ENCODE measurements at places on chromosomes 7 and 10.

- DNase-seq = no peak
Observed at GRCh38 chr10:14535457-14536130, 204.9 kb upstream of the FRMD4A start.

DNA sequence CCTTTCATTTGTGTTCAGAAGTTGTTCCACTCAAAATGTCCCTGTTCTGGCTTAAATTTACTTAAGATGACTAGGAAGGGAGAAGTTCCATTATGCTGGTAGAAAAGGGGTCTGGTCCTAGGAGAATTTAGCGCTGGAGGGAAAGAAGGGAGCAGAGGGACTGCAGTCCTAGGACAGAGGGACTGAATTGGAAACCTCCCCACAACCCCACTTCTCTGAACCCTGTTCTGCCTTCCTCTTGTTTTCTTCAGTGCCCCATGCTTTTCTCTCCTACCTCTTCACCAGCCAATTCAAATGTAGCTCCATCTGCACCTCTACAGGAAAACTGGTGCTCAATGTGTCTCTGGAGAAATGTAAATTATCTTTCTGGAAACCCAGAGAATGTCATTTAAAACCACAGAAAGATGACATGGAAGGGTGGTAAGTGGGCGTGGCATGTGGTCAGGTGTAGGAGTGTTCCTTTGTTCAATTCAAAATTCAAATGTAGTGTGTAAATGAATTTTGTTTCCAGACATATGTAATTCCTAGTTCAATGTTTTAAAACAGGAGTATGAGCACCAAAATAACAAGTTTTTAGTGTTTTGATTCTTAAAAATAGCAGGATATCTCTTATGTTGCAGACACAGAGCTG lies 24.0 kb upstream of the RHOBTB1 start:
- DNase-seq = no peak

DNA sequence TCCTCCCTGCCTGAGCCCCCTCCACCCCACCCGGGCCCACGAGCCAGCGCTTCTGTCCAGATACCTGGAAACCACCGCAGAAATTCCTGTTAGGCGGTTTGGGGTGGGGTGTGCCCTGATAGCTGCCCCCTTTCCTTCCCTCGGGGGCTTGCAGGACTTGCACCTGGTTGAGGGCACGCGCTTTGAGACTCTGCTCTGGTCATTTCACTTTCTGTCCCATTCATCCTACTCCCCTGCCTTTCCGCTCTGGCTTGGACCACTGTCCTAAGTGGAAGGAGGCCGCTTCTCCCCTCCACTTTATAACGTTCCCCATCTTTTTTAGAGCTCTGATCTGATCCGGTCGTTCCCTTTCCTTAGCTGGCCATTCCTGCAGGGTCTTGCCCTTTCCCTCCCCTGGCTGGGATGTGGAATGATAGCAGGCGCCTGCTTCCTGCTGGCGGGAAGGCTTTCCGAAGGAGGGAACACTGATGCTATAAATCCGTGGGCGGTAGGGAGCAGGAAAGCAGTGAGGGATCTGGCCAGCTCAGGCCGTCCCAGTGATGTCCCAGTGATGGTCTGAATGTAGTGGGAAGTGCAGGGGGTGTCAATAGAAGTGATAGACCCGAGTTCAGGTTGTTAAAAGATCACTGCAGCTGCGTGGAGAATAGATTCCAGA lies 852 bp upstream of the PRKAR1B start:
- no peak for DNase-seq

- DNase-seq = no peak
Observed at GRCh38 chr7:157434701-157435100, 97.9 kb downstream of the DNAJB6 start.

- DNase-seq = no peak
Observed at GRCh38 chr7:129169171-129169671, 19.2 kb upstream of the SMO start.

DNA sequence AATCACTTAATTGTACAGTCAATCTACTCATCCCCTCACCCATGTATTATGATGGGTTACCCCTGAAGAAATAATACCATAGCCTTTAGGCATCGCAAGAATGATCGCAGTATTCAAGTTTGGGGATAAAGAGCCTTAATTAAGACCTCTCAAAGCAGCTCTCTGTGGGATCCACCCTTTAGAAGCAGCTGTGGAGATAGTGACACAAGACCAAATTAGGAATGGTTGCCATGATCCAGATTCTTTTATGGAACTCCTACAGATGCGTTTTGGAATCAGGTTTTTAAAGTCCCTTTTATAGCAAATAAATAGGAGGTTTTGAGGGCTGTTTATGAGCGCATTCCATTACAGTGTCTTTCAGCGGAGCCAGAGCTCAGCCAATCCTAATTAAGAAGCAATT lies 12.2 kb downstream of the TES start:
- DNase-seq = no peak

GRCh38 chr7:69813637-69814240 lies 215.5 kb downstream of the AUTS2 start:
- DNase-seq = no peak

- DNase-seq = no peak
Observed at GRCh38 chr7:152522571-152523067, 86.8 kb upstream of the KMT2C start.

- DNase-seq = no peak
Observed at GRCh38 chr7:131753620-131754222, 197.3 kb upstream of the PODXL start.

DNA sequence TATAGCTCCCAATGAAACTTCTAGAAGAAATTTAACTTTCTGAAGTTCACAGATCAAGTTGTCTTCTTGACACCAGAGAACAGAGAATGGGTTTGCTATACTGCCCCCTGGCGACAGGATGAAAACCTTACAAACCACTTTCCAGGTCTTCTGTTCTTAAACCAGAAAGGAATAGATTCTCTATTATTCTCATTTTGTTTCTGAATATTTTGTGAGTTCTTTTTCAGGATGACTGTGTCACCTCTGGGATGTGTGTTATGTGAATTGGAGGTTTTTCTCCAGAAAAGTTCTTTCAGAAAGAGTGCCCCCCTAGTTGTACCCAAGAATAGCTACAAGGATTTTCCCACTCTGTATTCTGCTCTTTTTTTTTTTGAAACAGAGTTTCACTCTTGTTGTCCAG lies 6.3 kb downstream of the IFT22 start:
- DNase-seq = no peak

GRCh38 chr7:78690174-78690573 lies 763.3 kb downstream of the MAGI2 start:
- no peak for DNase-seq

DNA sequence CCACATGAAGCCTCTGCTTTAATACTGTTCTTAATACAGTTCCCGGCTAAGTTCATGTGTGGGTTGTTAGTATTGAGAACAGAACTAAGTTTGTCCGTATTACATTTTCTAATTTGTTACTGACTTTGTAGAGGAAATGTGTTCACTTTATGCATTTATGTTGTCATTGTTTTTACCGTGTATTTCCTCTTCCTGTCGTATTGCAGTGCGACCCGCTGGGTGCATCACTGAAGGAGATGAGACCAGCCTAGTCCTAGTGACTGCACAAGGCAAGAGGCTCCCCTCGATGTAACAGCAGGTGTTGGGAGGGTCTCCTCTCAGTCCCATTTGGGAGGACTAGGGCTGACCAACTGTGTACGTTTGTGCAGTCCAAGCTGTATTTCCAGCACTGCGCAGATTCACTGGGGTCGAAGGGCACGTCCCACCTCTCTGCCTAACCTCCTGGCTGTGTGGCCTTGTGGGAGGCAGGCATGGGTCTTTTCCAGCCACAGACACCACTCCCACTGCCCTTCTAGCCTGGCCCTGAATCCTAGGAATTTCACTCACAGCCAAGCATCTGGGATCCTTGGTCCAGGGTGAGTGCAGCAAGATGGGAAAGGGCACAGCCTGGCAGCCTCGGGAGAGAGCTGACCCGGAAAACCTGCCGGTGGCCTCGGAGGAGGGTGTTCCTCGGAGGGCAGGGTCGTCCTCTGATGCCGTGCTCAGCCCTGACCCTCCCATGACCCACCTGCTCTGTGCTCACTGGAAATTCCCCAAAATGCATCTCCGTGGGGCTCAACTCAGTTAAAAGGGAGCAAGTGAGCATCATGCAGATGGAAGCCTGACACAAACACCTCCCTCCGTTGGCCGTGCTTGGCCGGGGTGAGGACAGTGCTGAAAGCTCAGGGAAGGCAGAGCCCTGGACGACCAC lies 63.9 kb upstream of the FAM20C start:
- no peak for DNase-seq

- DNase-seq = no peak
Observed at GRCh38 chr7:33155811-33156210, 26.4 kb downstream of the BBS9 start.

DNA sequence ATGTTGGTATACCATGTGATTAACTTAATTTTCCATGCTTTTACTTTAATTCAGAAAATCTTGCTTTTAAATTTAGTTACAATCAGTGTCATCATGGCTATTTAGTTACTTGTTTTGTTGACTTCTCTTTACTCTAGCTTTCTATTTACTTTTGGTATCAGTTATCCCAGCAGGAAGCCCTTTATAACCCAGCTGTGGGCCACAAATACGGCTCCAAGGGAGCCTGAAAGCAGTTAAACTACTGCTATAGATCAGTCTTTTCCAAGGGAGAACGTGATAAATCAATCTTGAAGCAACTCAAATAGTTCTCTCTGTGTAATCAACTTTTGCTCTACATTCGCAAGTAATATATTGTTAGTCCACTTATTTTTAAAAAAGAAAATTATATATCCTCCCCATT lies 287.4 kb downstream of the CACNA2D1 start:
- no peak for DNase-seq

DNA sequence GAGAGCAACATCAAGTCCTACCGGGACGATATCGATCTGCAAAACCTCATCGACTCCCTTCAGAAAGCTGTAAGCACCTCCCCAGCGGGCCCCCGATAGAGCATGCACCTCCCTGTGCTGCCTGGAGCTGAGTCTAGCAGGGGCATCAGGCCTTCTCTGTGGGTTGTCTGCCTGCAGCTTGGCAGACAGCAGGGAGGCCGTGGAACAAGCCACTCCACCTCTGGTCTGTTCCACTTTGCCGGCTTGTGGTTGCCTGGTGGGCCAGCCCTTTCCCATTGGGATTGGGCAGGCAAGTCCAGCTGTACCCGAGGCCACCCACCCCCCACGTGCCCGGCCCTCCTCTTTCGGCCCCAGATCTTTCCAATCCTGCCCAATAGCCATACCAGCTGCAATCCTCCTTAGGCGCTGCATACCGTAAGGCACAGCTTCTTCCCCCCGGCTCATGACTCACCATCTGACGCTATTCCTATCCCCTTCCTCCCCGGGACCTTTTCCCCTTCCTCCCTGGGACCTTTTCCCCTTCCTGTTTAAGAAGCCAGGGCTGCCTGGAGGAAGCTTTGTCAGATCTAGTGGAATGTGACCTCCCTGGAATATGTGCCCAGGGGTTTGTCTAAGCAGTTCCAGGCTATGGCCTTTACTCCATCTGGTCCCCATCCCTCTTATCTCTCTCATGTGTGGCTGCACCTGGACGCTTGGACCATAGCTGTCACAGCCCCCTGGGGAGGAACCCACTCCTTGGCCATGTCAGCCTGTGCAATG lies 28.1 kb upstream of the SH2D4B start:
- no peak for DNase-seq

DNA sequence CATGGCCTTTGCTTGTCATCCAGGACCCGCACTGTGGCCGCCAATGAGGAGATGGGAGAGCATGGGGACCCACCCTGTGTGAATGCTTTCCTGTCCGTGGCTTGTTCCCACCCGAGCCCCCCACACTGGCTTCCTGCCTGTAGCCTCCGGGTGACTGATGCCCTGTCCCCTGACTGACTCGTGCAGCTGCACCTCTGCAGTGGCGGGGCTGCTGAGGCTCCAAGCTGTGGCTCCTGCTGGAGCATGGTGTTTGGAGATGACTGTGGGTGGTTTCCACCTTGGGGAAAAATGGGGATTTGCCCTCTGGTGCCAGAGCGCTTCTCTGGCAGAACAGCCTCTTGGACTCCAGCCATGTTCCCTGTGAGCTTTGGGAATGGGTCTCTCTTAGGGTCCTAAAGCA lies 2.1 kb downstream of the CAMK1D start:
- DNase-seq = no peak

DNA sequence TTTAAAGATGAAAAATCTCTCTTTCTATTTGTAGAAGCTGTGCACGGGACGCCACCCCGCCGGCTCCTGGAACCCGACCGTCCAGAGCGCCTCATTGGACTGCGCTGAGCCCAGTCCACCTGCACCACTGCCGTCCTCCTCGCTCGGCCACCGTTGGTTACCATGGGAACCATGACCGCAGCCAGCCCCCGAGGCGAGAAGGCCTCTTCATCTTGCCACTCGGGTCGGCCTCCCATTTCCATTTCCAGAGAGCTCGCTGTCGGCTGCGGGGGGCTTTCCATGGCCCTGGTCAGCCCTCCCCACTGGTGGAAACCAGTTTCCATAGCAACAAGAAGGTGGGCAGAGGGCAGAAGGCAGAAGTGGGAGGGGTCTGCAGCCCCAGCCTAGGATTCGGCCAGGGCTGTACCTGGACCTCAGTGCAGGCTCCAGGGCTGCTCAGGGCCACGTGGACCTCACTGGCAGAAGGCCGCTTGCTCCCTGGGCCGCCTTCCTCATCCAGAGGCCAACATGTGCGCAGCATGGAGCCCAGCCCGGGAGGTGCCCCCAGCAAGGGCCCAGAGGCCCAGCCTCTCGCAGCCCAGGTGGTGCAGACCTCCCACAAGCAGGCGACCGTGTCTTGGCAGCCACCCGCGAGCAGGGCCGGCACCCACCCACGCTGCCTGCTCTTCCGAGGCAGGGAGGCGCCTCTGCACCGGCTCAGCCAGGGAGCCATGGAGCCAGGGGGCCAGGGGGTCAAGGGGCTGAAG lies 283.5 kb upstream of the PPP2R2D start:
- DNase-seq = no peak

GRCh38 chr7:117728890-117729624 lies 144.2 kb downstream of the CTTNBP2 start:
- no peak for DNase-seq

- no peak for DNase-seq
Observed at GRCh38 chr10:79487296-79488194, 24.8 kb upstream of the EIF5AL1 start.

DNA sequence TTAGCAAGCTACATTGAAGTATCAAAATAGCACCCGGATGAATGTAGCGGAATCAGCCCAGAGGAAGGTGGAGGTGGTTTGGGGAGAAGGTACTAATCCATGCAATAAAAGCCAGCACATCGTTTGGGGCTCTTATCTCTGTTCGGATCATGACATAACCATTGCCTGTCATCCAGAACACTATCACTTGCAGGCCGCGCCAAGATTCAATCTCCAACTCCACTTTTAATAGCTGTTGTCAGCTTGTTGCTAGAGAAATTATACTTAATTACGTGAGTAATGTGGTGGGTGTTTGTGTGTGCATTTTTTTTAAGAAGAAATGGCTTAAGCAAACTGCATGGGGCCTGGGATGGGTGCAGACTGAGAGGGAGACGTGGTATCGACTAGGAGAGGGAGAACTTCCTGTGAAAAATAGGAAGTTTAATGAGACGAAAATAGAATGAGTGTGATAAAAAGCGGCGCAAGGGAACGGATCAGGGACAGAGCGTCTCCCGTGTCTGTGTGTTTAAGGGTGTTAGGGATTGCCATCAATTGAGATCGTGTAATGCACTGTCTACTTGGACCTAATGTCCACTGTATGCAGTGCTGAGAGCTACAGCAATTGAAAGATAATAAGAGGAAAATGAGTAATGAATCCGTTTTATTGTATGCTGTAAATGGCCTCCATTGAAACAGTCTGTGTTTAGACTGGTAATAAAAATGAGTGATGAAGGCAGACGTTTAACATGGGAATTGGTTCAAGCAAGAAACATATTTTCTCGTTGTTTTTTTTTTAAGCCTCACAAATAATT lies 27.6 kb upstream of the SFMBT2 start:
- DNase-seq = no peak
